ENCODE measurements at places on chromosomes 11 and 22.

- DNase-seq = no peak
Observed at GRCh38 chr11:128069665-128070064, 517.7 kb downstream of the ETS1 start.

- no peak for DNase-seq
Observed at GRCh38 chr11:293852-294661, 5.1 kb downstream of the PGGHG start.

GRCh38 chr11:104106136-104106754 lies 57.7 kb downstream of the PDGFD start:
- peak; percentile 48 for DNase-seq

DNA sequence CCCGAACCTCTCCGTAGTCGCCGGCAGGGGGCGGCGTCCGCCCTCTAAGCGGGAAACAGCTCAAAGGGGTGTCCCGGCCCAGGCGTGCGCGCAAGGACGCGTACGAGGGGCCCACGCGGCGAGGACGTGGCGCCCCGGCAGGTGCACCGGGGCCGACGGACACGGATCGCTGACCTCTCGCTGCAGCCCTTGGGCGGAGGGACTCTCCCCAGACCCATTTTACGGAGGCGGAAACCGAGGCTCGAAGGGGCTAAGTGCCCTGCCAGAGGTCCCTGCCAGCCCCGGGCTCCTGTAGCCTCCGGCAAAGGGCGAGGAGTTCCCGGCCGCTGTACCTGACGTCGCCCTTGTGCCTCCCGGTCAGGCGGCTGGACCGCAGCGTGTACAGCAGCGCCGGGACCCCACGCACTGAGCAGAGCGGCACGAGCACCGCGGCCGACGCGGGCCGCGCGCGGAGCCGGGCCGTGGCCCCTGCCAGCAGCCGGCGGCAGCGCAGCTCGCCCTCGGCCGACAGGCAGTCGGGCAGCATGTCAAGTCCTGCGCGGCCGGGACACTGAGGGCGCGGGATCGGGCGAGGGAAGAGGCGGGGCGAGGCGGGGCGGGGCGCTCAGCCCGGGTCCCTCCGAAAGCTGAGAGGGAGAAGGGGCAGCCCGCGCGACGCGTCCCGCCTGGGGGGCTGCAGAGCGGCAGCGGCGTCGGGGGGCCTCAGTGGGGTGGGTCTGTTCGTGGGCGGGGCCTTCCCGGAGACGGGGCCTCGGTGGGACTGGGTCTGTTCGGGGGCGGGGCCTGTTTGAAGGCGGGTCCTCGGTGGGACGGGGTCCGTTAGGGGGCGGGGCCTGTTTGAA lies at the start of gene NUDT8:
NUDT8 (minus strand) TSS at position 552 of the 842 bp plus-strand sequence; CDS start at position 526, 26 bp downstream.
- no peak for DNase-seq

DNA sequence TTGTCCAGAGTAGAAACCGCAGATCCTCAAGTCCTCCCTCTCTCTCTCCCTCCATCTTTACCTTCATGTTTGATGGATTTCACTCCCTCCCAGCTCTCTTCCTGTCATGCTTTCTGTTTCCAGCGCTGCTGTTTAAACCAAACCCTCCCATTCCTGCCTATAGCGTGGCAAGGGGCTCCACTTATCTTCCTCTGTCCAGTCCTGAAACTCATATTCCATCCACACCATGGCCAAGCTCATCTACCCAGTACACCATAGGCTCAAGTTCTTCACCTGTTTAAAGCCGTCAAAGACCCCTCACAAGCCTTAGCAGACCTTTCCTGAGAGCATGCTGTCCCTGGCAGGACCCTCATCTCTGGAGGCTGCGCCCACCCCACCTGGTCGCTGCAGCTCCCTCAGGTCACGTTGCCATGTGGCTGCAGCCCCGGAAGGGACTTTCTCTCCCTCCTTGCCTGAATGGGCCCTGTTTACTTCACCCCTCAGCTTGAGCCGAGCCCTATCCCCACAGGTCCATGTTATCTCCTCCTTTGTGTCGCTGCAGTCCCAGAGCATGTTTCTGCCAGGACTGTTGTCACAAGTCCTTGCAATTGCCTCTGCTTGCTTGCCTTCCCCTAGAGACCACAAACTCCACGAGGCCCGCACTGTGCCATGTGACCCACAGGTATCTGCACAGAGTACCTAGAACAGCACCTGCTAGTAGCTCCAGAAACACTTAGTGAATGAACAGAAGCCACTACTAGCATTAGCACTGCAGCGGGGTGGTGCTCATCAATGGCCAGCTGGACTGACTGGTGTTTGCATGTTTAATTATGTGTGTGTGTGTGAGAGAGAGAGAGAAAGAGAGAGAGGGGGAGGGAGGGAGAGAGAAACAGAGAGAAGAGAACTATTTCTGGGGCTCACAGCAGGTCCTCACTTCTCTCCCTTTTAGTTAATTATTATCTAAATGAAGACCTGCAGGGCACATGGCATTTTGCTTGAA lies 149.4 kb upstream of the SNX19 start:
- DNase-seq = no peak

- no peak for DNase-seq
Observed at GRCh38 chr11:38461751-38462150, 1863.7 kb upstream of the RAG2 start.

GRCh38 chr11:13294771-13295579 lies 17.4 kb downstream of the BMAL1 start:
- no peak for DNase-seq

- DNase-seq = no peak
Observed at GRCh38 chr11:3367221-3367620, 11.7 kb downstream of the ZNF195 start.

DNA sequence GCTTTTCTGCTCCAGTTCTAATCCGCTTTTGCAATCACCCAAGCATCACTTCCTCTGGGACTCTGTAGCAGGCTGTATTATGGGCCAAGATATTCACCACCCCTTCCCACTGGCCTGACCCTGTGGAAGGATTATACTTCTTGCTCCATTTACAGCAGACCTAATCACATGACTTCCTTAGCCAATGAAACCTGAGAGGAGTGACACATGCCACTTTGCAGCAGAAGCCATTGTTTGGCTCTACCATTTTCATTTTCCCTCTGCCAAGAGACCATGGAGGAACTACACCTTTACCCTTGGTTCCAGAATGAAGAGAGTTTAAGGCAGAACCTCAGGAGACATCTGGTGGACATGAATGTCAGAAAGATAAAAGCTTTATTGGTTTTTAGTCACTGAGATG lies 134.9 kb upstream of the HSD17B12 start:
- DNase-seq = no peak

DNA sequence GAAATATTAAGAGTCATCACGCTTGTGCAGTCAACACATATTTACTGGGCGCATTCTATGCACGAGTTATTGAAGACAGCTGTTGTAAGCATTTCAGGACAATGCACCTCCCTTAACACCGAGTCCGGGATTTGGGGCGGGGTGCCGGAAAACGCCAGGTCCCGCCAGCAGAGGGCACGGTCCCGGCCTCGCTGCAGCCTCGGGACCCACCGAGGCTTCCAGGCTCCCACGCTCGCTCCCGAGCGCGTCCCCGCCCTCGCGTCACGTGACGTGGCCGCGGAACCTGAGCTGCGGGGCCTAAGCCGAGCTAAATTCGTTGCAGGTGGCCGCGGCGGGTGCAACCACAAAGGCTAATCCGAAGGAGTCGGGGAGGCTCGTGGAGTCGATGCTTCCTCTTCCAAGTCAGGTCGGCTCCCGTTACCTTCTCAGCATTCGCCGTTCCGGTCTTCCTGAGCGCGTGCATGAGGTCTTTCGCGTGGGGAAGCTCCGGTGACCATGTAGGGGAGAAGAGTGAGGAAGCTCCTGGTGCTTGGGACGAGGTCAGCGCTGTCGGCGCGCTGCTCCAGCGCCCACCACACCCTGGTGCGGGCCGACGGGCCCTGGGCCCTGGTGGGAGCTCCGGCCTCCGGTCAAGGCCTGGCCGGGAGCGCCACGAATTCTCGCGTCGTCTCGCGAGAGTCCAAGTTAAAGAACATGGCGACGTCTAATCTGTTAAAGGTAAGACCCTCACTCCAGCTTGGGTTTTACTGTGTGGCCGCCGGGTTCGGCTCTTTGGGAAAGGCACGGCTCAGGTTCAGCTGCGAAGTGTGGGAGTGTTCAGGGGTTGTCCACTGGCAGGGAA lies at the start of gene CUL5:
CUL5 (plus strand) TSS at position 243 of the 841 bp plus-strand sequence; CDS start at position 694, 451 bp downstream.
- peak; percentile 83 for DNase-seq

DNA sequence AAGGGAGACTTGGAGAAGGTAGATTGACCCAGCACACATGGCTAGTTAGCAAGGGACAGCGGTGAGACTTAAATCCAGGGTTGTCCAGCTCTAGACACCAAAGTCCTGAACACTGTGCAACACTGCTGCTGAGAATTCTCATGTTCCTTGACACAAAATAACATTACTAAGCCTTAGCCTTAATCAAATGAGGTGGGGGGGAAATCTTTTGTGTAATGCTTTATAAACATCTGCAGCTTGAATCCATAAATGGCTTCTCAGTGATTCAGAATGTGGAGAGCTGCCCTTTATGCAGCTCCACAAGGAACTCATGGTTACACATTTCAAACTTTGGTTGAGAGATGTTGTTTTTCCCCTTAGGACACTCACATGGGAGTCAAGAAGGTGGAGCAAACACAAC lies 80.0 kb downstream of the CD44 start:
- peak; percentile 57 for DNase-seq

DNA sequence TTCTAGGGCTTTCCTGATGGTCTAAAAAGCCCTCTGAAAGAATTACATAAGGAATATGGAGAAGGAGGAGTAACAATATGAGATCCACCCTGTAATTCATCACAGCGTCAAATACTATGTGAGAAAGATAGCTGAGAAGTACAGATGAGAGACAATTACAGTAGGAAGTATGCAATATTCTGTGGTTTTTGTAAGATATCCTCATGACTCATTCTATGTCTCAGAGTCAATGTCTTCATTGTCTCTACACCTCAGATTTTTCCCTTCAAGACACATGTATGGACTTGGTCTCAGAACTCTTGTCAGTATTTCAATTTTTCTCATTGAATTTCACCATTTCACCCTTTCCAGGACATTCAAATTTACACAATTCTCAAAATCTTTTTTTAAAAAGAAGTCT lies 343.3 kb upstream of the CTSC start:
- DNase-seq = no peak

- DNase-seq = no peak
Observed at GRCh38 chr11:68150037-68150436, 28.8 kb upstream of the CHKA start.

DNA sequence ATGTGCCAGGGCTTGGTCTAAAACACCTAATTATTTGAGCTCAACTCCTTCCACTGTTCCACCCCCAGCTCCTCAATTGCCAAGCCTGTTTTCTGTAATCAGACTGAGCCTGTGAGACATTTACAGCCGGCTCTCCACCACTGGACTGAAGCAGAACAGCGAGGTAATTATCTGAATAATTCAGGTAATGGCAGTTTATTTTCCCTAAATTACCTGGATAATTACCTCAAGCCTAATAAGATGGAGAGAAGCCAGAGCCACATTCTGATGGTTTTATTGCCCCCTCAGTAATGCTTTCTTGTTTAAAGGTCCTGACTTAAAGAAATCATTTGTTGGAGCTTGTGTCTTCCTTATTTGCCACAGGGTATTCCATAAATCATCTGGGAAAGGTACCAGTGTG lies 64.2 kb downstream of the FZD4 start:
- DNase-seq = no peak

DNA sequence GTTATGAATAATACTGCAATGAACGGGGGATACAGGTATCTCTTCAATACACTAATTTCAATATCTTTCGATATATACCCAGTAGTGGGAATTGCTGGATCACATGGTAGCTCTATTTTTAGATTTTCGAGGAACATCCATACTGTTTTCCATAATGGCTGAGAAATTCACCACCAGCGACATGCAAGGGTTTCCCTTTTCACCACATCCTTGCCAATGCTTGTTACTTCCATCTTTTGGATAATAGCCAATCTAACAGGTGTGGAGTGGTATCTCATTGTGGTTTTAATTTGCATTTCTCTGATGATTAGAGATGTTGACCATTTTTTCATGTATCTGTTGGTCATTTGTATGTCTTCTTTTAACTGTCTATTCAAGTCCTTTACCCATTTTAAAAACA lies 5.9 kb downstream of the IL10RA start:
- DNase-seq = no peak

- no peak for DNase-seq
Observed at GRCh38 chr11:112513417-112513816, 252.8 kb upstream of the PLET1 start.

Data from AG04450 (cell line).